ENCODE measurements at places on chromosomes 6 and 20.

DNA sequence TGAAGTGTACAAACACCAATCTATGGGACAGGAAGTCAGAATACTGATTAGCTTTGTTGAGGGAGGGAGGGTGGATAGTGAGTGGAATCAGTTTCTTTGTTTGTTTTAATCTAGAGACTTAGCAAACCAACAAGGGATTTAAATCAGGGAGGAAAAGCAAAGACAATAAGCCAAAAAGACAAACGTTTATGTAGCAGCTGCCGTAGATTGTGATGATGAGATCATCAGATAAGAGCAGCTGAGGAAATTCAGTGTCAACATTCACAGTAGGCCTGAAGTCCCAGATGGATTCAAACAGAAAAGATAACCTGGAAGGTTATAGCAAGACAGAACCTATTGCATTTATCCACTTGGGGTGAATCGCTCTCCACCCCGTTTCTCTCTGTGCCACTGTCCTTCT, 104.9 kb upstream of the SYNDIG1 start:
- no peak for DNase-seq

DNA sequence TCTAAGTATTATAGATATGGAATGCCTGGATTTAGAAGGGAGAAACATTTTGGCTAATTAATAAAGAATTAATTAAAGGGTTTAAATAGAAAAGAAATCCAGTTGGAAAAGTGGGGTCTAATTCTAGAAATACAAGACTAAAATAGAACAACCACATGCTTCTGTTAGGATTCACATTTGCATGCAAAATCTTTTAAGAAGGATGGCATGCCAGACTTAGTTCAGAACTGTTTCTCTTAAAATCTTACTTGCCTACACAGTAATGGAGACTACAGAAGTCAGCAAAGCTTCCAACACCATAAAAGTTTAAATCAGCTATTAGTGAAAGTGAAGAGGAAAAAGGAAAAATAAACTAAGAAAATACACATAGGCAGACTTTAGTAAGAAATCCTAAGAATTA, 32.7 kb upstream of the KATNA1 start:
- no peak for DNase-seq

DNA sequence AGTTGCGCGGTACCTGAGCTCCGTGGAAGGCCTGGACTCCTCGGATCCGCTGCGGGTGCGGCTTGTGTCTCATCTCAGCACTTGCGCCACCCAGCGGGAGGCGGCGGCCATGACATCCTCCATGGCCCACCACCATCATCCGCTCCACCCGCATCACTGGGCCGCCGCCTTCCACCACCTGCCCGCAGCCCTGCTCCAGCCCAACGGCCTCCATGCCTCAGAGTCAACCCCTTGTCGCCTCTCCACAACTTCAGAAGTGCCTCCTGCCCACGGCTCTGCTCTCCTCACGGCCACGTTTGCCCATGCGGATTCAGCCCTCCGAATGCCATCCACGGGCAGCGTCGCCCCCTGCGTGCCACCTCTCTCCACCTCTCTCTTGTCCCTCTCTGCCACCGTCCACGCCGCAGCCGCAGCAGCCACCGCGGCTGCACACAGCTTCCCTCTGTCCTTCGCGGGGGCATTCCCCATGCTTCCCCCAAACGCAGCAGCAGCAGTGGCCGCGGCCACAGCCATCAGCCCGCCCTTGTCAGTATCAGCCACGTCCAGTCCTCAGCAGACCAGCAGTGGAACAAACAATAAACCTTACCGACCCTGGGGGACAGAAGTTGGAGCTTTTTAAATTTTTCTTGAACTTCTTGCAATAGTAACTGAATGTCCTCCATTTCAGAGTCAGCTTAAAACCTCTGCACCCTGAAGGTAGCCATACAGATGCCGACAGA, 9.9 kb downstream of the HEY2 start:
- no peak for DNase-seq

DNA sequence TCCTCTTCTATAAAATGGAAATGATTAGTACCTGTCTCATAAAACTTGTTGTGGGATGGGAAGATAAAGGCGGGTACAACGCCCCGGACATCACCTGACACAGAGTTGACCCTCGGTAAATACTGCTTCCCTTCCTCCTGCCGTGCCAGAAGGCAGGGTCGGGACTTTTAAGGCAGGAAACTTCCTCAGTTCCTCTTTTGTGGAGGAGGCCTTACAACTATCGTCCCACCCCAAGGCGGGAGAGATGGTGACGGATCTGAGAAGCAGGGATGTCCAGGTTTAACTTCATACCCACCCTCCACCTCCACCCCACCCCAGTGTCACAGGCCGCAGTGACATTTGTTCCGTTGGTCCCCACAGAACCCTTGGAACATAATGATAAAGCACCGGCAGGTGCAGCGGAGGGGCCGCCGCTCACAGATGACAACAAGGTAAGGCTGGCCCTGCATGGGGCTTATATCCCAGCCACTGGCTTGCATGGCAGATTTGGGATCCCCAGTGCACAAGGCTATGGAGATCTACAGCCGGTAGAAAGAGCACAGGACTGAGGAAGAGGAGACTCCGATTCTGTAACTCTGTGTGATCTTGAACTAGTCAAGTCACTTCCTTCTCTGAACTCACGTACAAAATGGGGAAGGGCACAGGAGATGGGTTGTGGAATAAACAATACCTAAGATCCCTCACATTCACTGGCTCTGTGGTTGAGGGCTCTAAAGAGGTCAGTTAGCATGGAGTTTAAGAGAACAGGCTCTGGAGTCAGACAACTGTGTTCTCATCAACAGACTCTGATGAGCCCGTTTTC, 764 bp downstream of the DNTTIP1 start:
- DNase-seq, result no peak

DNA sequence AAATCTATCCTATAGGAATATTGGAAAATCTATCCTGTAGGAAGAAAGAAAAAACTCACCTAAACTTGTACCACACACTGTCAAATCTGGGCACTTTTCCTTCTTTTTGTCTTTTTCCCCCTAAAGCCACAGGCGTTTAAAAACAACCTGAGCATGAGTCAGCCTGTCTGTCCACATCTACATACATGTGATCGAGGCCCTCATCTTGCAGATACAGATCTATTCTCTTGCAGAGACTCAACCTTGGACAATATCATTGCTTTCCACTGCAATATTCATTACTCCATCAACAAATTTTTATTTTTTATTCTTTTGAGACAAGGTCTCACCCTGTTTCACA, 95.9 kb upstream of the IYD start:
- DNase-seq, result no peak

- DNase-seq, result no peak
Observed at GRCh38 chr6:145763742-145764141, 28.4 kb upstream of the EPM2A start.

- DNase-seq, result no peak
Observed at GRCh38 chr20:63522981-63523611, 2.5 kb downstream of the PPDPF start.

- DNase-seq, result peak; percentile 97
Observed at GRCh38 chr6:47034926-47035325, 7.2 kb downstream of the ADGRF1 start.

- no peak for DNase-seq
Observed at GRCh38 chr20:20206788-20207187, 154.5 kb downstream of the CFAP61 start.

DNA sequence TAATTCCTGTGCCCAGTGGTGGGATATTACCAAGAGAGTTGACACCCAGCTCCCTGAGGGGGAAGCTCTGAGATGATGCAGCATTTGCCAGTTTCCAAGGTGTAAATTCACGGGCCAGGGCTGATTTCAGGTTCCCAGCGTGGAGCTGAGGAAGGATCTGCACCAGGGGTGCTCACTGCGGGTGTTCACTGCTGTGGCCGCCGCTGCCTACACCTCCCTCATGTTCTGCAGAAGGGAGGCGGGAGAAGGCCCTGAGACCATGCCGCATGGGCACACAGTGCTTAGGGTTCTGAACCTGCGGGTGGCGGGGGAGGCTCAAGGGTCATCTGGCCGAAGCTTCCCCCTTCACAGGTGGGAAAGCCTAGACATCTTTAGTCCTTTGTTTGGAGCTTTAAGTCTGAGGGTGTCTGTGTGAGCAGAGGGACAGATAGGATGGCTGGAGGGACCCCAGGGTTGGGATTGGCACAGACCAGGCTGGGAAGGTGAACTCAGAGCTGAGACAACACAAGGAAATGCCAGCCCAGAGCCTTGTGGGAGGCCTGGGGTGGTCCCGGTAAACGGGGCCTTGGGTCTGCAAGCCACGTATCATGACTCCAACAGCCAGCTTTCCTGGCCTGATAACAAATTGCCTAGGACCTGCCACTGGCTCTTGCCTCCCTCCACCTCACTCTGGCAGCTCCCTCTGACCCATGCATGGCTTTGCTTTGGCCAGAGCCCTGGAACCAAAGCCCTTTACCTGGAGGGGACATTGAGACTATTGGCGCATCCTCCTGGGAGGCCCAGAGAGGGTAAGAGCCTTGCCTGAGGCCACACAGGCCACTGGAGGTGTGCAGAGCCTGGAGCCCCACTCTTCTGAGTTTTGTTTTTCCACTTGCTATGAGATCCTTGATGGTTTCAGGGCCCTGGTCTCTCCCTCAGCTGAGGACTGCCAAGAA, 40.4 kb downstream of the SYNJ2 start:
- no peak for DNase-seq

- no peak for DNase-seq
Observed at GRCh38 chr20:19176470-19177052, 35.9 kb upstream of the SLC24A3 start.

DNA sequence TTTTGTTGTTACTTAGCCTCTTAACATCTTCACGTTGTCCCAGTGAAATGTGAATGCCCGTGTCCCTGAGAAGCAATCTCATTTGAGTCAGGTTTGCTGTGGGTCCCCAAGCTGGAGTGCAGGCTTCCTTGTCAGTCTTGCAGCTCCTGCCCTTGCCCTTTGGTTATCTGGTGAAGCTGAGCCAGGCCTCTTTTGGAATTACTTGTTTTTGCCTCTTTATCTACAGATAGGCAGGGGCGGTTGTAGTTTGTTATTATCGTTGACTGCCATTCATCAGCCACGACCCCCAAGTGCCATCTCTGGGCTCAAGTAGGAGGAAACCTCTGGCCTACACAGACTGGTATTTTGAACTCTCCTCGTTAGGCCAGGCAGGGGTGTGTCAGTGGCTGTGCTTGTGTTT, 2.2 kb downstream of the TMEM14C start:
- no peak for DNase-seq

DNA sequence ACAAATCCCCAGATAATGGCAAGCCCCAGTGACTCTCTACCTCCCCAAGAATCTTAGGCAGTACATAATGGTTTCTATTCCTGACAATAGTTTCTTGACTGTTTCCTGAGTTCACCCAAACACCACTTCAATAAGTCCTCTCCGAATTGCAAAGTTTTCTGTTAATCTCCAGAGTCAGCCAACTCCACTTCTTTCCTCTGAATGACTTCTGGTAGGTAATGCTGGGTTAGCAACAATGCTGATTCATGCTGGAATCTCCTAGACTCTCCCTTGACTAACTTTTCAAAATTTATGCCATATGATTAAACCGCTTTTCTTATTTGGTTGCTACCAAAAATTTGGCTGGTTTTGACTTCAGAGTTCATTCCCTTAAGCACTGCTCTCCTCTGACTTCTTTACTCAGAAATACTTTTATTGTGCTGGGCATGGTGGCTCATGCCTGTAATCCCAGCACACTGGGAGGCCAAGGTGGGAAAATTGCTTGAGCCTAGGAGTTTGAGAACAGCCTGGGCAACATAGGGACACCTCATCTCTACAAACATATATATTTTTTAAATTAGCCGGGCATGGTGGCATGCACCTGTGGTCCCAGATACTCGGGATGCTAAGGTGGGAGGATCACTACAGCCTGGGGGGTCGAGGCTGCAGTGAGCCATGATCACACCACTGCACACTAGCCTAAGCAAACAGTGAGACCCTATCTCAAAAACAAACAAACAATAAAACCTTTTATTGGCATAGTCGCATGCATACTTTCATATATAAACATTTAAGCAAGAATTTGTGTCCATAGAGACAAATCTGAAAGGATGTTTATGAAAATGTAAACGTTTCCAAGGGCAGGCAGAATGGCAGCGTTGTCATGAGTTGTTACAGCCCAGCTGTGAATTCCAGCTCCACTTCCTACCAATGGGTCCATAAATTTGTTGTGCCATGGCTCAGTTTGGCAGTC, 249.3 kb upstream of the PLN start:
- no peak for DNase-seq

GRCh38 chr6:56856036-56856580, 98.8 kb upstream of the BEND6 start:
- DNase-seq, result no peak

DNA sequence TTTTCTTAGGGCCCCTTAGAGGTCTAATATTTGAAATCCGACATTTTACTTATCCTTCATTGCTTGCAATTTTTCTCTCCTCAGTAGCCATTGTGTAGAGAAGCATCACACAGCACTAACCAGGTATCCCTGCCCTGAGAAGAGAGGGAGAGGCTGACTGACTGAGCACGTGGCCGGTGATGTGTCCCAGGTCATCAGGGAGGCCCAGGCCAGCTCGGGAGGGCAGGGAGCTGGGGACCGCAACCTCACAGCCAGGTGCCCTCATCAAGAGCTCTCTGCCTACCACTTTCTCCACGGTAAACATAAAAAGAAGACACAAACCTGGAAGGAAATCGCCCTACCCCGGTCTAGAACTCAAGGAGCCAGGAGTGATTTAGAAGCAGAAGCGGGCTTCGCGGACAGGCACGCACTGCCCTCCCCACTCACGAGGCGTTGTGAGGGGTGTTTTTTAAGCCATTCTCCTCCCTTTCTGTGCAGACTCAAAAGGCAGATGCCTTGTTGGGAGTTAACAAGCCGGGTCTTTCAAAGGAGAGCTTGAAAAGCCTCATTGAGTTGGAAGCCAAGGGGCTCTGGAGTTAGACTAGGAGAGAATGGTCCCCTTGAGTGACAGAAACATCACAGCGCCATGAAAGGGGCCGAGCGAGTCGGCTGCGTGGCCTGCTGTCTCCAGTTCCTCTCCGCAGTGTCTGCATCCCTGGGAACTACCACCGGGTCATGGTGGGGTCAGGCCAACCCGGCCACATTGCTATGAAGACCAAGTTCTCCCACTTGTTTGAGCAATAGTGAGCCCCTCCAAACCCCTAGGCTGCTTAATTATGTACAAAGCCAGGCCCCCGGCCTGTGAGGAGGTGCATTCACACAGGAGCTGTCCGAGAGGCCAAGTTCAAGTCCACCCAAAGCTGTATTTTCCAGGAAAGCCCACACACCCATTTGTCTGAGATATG, 285.4 kb downstream of the CDH4 start:
- DNase-seq, result no peak

- peak; percentile 30 for DNase-seq
Observed at GRCh38 chr6:21265034-21265729, 328.4 kb upstream of the SOX4 start.

DNA sequence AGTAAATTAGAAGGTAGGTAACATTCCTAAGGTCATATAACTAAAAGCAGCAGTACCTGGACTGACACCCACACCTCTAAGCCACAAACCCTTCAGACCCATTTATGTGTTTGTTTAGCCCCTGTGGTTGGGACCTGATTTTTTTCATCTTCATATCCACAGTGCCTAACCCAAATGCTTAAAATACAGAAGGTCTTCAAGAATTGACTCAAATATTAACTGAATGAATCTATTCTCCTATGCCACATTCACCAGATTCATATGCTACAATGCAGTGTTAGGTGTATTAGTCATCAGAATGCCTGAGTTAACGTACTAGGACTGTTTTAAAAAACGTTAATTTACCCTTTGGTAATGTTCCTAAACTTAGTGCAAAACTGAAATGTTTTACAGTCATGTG, 124.8 kb downstream of the AHI1 start:
- peak; percentile 48 for DNase-seq

GRCh38 chr6:16474772-16475493, 236.5 kb downstream of the GMPR start:
- no peak for DNase-seq

GRCh38 chr20:36152261-36152660, 2.3 kb upstream of the EPB41L1 start:
- DNase-seq, result no peak

GRCh38 chr20:6680441-6680840, 87.0 kb upstream of the BMP2 start:
- DNase-seq, result no peak
